Activated naive CD8-positive, alpha-beta T cell treated with anti-CD3 and anti-CD28 coated beads, Interleukin-2, amount 10 ng/mL, durations not matched to agents 7 days and 5 days (primary cell): ENCODE measurements at places on chromosomes 12 and 14.

DNA sequence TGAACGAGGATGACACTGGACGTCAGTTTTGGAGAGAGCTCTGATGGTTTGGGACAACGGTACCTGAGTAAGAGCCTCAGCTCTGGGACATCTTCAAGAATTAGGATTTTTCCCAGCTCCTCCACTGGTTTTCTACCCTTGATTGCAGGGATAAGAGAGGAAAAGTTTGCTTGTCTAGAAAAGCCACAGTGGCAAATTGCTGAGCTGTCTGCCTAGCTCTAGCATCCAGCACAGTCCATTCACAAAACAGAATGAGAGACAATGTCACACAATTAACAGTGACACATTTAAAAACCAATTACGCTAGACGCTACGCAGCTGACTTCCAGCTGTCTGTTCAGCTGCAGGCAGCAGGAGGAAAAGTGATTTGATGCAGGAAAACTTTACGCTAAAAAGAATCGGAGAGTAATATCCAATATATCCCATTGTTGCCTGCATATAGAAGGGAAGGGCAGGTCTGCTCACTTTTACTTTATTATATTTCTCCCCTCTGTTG is 168.1 kb upstream of the PRICKLE1 start:
- DNase-seq, result no peak

DNA sequence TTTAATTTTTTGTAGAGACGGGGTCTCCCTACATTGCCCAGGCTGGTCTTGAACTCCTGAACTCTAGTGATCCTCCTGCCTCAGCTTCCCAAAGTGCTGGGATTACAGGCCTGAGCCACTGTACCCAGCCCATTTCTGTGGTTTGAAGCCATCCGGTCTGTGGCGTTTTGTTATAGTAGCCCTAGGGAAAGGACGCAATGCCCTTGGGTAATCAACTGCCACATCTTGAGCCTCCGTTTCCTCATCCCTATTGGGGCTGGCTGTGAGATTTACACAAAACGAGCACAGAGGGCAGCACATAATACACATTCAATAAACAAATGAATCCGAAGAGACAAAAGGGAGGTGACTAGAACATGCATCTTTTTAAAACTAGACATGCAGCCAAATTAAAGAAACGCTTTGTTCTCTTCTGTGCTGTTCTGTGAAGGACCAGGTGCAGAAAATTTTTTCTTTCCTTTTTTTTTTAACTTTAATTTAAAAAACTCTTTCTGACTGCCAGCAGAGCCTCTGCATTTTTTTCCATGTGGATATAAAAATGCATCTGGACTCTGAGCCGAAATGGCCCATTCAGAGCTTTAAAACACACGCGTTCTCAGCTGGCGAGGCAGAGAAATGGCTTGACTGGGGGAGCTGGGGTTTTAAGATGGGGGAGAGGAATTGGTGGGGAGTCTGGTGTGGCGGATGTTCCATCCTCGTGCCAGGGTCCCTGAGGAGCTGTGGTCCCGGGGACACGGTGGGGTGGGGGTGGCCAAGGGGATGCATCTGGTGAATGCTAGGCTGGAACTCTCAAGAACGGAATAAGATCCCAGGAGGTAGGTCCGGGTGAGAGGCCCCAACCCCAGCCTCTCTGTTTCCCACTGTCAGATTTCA is 119.0 kb downstream of the RBM19 start:
- no peak for DNase-seq

DNA sequence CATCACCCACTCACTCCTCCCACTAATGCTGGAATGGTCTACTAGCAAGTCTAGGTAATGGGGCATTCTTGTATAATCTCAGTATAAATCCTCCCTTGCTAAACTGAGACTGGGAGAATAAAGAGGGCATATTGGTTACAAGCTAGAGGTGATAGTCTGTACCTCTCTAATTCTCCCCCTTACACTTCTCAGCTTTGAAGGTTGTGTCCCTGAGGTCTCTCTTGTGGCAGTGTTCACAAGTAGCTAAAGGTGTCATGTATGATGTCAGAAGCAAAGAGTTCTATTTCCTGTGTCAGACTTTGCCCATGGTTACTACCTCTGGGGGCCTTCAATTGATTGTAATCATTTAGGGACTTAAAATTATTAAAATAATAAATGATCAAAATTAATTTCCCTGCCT is 26.6 kb upstream of the CCDC196 start:
- no peak for DNase-seq

GRCh38 chr14:60838601-60839000 is 104.0 kb downstream of the MNAT1 start:
- DNase-seq, result no peak

GRCh38 chr14:59251811-59252771 is 63.6 kb downstream of the DAAM1 start:
- DNase-seq, result no peak

- no peak for DNase-seq
Measured at GRCh38 chr14:23186913-23187654, 3.6 kb upstream of the SLC7A8 start.

GRCh38 chr12:123799227-123799626 is 37.1 kb downstream of the DNAH10 start:
- DNase-seq, result no peak

DNA sequence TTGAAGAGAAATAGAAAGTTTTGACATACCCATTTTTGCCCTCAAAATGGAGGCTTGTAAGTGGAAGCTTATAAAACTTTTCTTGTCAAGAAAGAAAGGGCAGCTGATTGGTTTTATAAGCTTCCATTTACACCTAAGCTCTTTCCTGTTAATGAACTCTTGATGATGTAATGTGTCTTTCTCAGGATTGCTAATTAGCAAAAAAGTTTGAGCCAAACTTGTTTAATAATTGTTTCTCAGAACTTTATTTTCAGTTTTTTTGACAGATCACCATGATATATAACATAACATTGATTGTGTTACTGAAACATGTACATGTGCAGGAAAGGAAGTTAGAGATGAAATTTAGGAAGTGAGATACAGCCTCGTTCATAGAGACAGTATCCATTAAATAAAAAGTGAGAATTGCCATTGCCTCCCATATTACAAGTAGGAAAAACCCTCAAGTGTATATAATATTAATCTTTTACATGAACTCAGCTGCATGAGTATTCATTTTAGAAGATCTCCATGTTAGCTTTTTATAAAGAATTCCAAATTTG is 26.8 kb downstream of the RIC8B start:
- DNase-seq, result no peak
